ENCODE measurements at places on chromosomes 7 and 10. TPM values are rescaled to one million over a fixed set of nuclear protein-coding genes. Genes with fewer than 3 reads are reported as not detected.
A peak's percentile ranks its signal among the peaks of the same experiment; 100 is the strongest.

Gene CPED1
- total RNA-seq = 0.19 TPM

GRCh38 chr10:74730246-74730645 lies 96.2 kb upstream of the KAT6B start:
- H3K27ac ChIP-seq = no peak overlapping the region
- no peaks in the 10 kb centered on the region for H3K36me3 ChIP-seq
- no peak overlapping the region for H3K4me3 ChIP-seq
- H3K27me3 ChIP-seq = no peaks in the 10 kb centered on the region

- H3K27ac ChIP-seq = no peak overlapping the region
- H3K36me3 ChIP-seq = no peaks in the 10 kb centered on the region
- H3K4me1 ChIP-seq = peaks cover 15% of the 10 kb centered on the region
- DNase-seq = no peak
- no peak overlapping the region for H3K4me3 ChIP-seq
- no peaks in the 10 kb centered on the region for H3K27me3 ChIP-seq
These were observed 120.4 kb downstream of the CUBN start for GRCh38 chr10:17009212-17009700.

GRCh38 chr10:110733218-110733952 lies 89.2 kb downstream of the RBM20 start:
- H3K36me3 ChIP-seq = no peaks in the 10 kb centered on the region
- peaks cover 5% of the 10 kb centered on the region for H3K4me1 ChIP-seq
- peak overlapping the region; percentile 35 for H3K4me3 ChIP-seq
- H3K27ac ChIP-seq = no peak overlapping the region
- H3K27me3 ChIP-seq = no peaks in the 10 kb centered on the region

Gene NPSR1
- total RNA-seq = not detected
